ENCODE measurements at places on chromosomes 2 and 18.

- DNase-seq, result no peak
Observed at GRCh38 chr2:29618024-29618423, 303.4 kb downstream of the ALK start.

- DNase-seq, result no peak
Observed at GRCh38 chr2:8096484-8096883, 585.4 kb upstream of the ID2 start.

GRCh38 chr18:47558110-47558750 lies 306.8 kb upstream of the SKOR2 start:
- DNase-seq, result no peak

- peak; percentile 19 for DNase-seq
Observed at GRCh38 chr2:10329880-10330699, 27.4 kb downstream of the HPCAL1 start.

GRCh38 chr18:39845106-39845505 lies 2109.9 kb upstream of the PIK3C3 start:
- DNase-seq, result no peak

DNA sequence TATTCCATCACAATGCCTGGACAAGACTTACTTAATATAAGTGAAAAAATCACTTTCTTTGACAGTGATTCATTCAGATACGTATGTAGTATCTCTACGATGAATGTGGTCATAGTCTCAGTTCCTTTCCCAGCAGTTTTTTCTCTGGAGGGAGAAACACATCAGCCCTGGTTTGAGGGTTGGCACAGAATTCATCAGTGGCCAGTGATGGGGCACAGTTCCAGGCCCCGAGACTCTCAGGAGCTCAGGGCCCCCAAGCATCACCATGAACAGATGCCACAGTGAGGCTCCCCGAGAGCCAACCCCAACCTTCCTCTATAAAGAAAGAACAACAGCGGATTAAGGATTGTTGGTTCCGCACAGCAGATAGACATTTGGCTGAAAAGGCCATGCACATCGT lies 12.5 kb downstream of the PRKAG3 start:
- no peak for DNase-seq

DNA sequence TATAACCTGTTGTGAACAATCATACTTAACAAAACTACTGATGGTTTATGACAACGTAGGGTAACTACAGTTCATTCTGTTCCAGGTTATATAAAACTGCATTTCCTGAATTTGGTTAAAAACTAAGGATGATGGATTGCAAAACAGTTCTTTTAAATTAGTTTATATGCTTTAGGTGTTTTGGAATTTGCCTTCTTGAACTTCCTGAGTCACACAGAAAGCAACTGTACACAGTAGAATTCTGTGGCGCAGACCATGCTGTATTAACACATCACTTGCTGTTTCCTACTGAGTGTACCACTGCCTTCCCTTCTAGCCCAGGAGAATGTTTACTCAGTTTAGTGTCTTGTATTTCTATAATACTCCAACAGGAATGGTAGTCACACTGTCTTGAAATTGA lies 19.4 kb downstream of the ITGB1BP1 start:
- DNase-seq, result no peak

DNA sequence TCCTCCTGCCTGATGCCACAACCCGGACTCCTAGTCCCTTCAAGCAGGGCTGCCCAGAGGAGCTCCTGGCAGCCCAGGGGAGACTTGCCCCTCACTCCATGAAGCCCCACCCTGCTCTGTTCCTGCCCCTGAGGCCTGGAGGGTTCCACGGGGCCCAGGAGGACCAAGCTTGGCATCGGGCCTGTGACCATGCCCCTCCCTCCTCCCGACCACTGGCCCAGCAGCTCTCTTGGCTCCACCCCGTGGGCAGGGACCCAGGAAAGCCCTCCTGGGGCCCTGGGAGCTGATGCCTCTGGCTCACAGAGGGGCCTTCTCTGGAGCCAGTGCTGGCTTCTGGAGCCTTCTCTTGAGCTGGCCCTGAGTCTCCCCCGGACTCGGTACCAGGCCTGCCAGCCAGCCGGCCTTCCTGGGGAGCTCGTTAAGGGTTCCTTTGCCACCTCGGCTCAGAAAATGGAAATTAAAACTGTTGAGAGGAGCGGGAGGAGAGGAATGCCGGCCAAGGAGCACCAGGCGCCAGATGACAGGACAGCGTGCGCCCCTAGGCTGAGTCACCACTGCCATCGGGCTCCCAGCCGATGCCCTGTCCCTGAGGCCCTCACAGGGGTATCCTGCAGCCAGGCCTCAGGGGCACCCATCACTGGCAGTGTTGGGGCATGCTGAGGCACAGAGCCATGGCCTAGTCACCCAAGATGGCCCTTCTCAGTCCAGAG lies 40.6 kb upstream of the SNED1 start:
- DNase-seq, result no peak

- DNase-seq, result no peak
Observed at GRCh38 chr2:37748541-37748940, 77.1 kb upstream of the CDC42EP3 start.

All from effector CD8-positive, alpha-beta T cell (primary cell).